DMS153 (cell line): ENCODE measurements at places on chromosomes 6 and 20.

GRCh38 chr6:33391922-33392594 lies 435 bp downstream of the KIFC1 start:
- DNase-seq = no peak

- DNase-seq = no peak
These were observed 17.9 kb upstream of the RUNX2 start for GRCh38 chr6:45310118-45310788.

- DNase-seq = no peak
These were observed 346.8 kb upstream of the POU3F2 start for GRCh38 chr6:98487612-98488011.

GRCh38 chr6:18323935-18324705 lies 59.8 kb upstream of the DEK start:
- peak; percentile 53 for DNase-seq

- no peak for DNase-seq
These were observed 228.0 kb downstream of the PLCB1 start for GRCh38 chr20:8360035-8360434.

DNA sequence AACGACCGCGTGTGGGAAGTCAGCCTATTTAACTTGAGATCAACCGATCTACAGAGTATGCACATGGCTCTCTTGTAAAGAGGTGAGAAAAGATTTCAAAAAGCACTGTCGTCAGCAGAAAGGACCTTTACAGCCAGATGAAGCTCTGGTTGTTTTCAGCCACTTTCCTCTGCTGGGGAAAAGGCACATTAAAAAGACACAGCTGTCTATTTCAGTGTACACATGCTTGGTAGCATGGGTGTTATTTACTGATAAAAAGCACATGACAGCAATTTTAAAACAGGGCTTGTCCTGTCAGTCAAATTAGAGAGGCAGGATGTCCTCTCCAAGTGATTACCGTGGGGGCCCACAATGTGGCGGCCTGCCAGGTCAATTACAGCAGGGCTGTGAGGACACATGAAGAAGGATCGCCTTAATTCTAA lies 188.9 kb downstream of the PRKN start:
- peak; percentile 62 for DNase-seq

- no peak for DNase-seq
These were observed 897 bp downstream of the CHD6 start for GRCh38 chr20:41617059-41617901.

DNA sequence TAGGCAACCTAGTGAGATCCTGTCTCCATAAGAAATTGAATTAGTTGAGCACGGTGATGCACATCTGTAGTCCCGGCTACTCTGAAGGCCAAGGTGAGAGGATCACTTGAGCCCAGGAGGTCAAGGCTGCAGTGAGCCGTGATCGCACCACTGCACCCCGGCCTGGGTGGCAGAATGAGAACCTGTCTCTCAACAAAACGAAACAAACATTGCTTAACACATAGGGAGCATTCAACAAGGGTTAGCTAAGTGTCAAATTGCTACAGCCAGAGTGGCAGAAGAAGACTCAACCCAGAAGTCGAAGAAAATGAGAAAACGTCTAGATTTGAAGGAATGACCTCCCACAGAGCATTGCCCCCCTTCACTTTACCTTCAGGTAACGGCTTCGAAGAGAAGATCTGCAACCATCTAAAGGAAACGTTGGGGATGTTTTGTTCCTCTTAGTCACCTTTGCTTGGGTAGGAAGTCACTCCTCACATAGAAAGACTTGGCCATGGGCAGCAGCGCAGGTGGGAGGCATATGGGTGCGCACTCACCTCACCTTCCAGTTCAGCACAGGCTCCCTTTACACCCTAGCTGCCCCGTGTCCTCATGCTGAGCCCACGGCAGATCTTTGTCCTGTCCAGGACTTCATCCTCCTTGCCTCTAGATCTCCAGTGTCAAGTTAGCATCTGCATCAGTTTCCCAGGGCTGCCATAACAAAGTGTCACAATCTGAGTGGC lies 63.7 kb upstream of the SHLD1 start:
- DNase-seq = no peak

GRCh38 chr6:91822581-91822980 lies 1235.7 kb upstream of the MAP3K7 start:
- no peak for DNase-seq

GRCh38 chr6:53014744-53015143 lies 19.7 kb upstream of the GSTA4 start:
- DNase-seq = no peak

GRCh38 chr6:139939189-139939979 lies 564.9 kb upstream of the CITED2 start:
- peak; percentile 24 for DNase-seq

DNA sequence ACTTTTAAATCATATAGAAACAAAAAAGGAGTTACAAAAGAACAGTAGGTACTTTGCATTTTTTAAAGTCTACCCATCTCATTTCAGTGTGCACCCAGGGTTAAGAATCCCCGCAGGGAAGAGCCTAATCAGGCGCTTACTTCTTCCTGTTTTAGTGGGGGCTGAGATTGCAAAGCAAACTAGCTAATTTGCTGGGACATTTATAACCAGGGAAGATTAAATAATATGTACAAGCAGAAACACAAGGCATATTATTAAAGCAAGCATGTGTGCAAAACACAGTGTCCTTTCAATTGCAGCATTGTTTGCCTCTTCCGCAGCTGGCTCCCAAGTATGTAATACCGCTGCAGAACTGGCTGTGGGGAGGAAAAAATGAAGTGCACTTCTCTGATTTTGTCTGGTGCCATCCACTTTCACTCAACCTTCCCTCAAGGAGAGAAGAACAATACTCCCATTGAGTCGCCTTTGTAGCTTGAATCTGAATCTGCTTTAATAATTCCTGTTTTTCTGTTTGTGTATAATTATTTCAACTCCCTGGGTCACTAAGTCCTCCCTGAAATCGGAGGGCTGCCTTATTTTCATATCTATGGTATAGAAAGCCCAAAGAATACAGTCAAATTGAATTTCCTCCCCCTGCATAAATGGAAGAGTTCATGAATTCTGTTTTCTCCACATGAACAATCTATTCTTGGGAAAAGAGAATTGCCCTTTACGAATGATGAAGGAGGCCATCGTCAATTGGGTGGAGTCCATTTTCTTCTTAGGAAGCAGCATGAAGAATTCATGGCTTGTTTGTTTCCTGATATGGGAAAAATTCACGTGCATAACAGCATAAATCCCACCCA lies 23.3 kb upstream of the BCAS1 start:
- no peak for DNase-seq

GRCh38 chr20:62557462-62557861 lies 81.7 kb upstream of the GATA5 start:
- no peak for DNase-seq

GRCh38 chr20:35604449-35604747 lies 11.2 kb upstream of the SPAG4 start:
- no peak for DNase-seq

- DNase-seq = no peak
These were observed 412.5 kb downstream of the GJA1 start for GRCh38 chr6:121847806-121848522.

GRCh38 chr6:23087471-23087870 lies 518.1 kb downstream of the HDGFL1 start:
- no peak for DNase-seq

GRCh38 chr20:34240121-34240520 lies 1.1 kb upstream of the ASIP start:
- DNase-seq = no peak

DNA sequence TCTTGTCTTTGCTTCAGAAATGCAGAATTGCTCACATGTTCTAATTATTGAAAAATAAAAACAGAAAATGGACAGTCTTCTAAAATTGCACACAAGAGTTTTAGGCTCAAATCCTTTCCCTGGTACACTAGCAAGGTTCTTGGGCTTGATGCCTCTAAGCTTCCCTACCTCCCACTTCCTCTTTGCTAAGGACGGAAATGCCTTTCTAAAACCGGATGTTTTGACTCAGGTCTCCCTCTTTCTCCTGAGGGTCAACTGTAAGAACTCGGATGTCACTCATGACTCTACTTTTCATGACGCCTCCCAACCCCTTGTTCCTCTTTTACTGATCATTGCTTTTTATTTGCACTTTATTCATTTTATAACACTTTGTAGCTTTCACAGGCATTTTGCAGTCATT lies 613.5 kb downstream of the C6orf118 start:
- DNase-seq = no peak

DNA sequence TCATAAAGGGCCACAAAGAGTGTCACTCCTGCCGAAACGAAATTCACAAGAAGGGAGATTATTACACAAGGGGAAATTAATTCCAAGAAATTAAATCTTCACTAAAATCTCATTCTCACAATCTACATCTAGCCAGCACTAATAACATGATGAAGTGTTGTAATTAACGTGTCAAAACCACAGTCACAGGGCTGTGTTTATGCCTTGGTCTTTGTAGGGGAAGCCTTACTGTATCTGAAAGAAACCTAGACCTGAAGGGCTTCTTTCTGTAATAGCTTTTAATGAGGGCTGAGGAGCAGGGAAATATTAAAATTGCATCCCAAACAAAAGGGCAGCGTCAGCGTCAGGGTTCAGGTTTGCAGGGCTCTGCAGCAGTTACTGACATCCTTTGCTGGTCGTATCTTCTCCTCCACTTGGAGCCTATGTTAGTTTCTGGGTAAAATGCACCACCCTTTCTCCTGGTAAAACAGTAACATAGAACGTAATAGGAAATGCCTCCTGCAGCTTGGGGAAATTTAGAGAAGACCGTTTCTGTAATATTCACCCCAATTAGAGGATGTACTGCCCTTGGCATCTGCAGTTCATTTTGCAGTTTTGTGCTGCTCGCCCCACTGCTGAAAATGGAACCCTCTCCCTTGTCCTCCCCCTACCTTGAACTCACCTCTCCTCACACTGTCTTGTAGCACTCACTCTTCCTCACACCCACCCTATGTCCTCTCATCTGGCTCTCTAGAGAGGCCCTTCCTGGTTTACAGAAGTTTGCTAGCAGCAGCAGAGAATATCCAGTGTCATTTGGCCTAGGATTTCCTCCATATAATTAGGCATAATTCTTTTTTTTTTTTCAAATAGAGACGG lies 109.0 kb upstream of the TRAF3IP2 start:
- DNase-seq = no peak

GRCh38 chr6:19336579-19336978 lies 500.6 kb upstream of the ID4 start:
- DNase-seq = no peak

- DNase-seq = no peak
These were observed 246.8 kb upstream of the STXBP5 start for GRCh38 chr6:146957181-146958093.

- DNase-seq = no peak
These were observed 103.6 kb downstream of the MAP3K7 start for GRCh38 chr6:90483116-90483839.

GRCh38 chr20:51195419-51195901 lies 172.6 kb upstream of the KCNG1 start:
- DNase-seq = no peak

DNA sequence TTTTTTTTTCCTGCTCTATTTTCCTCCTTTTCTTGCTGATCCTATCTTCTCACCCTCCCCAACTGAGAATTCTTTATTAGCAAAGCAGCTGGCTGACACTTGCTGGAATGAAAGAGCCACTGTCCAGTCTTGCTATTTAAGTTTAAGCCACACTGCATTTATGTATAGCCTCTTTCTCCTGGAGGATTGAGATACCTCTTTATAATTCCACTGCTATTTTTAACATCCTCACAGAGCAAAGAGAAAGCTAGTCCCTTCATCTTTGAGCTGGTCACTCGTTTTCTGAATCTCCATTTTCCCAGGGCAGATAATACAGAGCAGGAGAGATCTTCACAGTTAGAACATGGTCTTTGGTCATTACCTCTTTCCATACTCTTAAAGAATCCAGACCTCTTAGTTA lies 36.0 kb upstream of the EEF1A1 start:
- no peak for DNase-seq

DNA sequence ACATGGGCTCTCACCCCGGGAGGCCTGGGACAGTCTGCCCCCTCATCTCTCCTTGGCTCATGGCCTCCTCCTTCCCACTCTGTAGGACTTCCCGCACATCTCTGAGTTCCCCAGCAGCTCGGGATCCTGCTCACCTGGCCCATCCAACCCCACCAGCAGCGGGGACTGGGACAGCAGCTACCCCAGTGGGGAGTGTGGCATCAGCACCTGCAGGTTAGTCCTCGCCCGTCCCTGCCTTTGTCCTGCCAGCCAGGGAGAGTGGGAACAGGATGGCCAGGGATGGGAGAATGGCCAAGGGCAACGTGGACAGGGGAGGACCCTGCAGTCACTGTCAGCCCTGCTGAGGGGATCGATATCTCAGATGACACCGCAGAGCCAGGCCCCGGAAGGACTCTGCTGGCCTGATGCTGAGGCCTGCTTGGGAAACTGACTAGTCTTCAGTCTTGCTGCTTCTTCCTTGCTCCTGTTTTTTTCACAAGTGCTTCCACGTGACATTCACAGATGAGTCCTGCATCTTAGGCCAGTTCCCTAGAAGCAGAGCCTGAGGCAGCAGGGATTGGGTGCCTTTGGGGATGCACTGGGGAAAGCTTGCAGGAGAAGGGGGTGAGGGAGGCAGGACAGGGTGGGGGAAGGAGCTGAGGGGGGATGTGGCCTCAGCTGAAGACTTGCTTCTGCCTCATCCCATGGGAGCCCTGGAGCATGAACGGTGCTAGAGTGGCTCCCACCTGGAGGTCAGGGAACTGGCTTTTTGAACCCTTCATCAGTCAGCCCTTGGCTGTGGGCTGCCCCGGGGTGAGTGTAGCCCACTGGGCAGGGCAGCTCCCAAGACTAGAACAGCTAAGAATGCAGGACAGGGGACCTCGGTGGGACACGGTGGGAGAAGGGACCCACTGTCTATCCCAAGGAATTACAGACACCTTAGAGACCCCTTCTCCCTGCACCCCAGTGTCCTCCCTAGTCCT lies 120.1 kb downstream of the JPH2 start:
- DNase-seq = no peak

- DNase-seq = no peak
These were observed 194.1 kb downstream of the OGFRL1 start for GRCh38 chr6:71482742-71483141.

GRCh38 chr6:166244353-166245045 lies 63.7 kb downstream of the PRR18 start:
- DNase-seq = no peak

DNA sequence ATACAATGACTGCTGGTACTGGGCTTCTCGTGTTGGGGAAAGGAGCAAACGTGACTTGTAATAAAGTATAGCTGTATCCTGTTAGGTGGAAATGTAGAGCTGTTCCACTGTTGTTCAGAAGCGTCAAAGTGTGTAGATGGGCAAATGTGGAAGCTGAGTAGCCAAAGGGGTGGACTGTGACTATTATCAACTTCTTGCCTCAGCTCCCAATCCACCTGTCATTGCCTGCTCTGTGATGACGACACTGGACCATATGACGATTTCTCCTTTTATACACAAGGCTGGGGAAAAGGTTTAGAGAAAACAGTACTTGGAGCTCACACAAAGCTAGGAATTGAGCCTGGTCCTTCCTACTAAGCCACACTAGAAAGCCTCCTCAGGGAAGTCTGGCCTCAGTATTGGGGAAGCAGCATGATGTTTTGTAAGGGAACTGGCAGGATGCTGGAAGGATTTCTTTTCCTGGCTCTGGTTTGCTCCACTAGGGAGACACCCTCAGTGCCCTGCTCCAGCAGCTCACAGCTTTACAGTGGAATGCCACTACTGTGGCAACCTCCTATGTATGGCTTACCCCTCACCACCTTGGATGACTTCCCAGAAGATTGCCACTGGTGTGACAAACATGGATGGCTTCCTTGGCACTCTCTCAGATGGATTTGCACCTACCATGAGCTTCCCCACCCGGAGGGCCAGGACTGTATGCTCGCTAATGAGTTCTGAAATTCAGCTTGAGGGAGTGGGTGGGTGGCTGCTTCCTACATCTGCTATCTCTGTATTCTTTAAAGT lies 20.0 kb downstream of the CD164 start:
- DNase-seq = no peak
